ENCODE measurements at places on chromosomes 12 and 14. TPM values are rescaled to one million over a fixed set of nuclear protein-coding genes. Genes with fewer than 3 reads are reported as not detected.

DNA sequence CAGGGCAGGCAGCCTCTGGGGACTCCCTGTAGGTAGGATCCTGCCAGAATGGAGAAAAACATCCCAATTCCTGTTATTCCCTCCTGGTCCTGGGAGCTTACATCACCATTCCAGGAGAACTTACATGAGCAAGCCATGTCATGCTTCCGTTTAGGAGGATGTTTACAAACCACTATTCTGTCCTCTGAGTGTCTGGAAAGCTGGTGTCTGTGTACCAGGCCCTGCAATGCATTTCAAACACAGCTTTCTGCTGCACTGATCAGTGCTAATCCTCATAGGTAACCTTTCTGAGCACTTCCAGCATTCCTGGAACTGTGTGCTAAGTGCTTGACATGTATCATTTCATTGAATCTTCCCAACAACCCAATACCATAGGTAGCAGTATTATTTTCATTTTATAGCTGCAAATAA, 19.8 kb upstream of the MAP1LC3B2 start:
- DNase-seq = no peak
- peaks cover 5% of the 10 kb centered on the region for H3K27me3 ChIP-seq
- no peaks in the 10 kb centered on the region for H3K36me3 ChIP-seq
- H3K27ac ChIP-seq = no peak overlapping the region

CIDEB gene
- 0.24 TPM for total RNA-seq

DNA sequence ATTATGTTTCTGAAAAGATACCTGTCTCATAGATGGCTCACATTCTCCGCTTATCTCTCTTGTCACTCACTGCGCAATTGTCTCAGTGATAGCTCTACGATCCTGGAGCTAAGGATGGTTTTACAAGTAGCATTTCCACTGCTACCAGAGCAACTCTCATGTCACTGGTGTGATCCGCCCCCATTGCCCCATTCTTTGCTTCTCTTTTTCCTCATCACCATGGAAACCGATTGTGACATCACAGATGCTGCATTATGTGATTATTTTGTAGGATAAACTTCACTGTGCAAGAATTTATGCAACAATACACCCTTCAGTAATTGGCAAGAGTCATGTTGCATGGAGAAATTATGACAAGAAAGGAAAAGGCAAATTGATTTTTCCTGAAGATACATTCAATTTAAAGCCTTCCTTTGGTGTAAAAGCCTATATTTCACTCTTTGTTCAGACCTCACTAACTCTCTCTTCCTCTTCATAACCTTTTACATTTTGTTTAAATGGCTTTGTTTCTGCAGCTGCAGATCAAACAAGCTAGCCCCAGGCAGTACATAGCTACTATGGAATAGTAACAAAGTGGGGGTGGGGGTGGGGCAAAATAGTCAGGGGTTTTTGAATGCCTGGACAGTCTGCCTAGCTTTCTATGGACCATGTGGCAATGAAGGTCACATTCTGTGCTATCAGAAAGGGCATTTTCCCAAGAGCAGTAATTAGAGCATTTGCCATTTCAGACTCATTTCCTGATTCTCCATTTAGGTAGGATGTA, 539.8 kb downstream of the NRXN3 start:
- no peak for DNase-seq
- no peak overlapping the region for H3K4me3 ChIP-seq
- no peak overlapping the region for H3K27ac ChIP-seq
- H3K36me3 ChIP-seq = no peaks in the 10 kb centered on the region

GRCh38 chr14:68285421-68286179, 466.0 kb downstream of the RAD51B start:
- H3K27me3 ChIP-seq = no peaks in the 10 kb centered on the region
- peaks cover 19% of the 10 kb centered on the region for H3K4me1 ChIP-seq
- H3K36me3 ChIP-seq = no peaks in the 10 kb centered on the region
- no peak overlapping the region for H3K27ac ChIP-seq

DNA sequence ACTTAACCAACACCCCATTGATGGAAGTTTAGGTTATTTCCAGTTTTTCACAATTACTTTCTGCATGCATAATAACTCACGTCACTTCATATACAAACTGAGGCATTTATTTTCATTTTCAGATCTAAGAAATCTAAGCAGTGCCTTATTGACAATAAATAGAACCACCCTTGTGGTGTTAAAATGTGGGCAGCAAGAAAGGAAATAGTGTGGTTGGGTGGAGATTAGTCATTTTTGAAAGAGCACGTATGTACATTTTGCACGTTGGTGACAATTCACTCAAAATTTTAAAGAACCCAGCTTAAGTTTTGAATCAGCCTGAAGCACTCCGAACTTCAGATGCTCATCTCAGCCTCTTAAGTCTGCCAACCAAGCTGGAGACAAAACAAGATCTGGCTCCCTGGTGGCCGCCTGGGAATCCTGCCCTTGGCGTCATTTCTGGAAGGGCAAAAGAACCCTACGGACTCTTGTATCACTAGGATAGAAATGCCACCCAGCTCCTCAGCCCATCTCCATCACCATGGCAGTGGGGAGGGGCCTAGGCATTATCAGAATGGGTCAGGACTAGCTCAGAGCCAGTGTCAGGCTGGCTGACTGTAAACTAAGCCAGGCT, 89.5 kb upstream of the BCL2L14 start:
- H3K4me1 ChIP-seq = no peaks in the 10 kb centered on the region
- DNase-seq = no peak
- H3K36me3 ChIP-seq = no peaks in the 10 kb centered on the region
- H3K4me3 ChIP-seq = no peak overlapping the region
- H3K27ac ChIP-seq = no peak overlapping the region
- H3K27me3 ChIP-seq = peaks cover 17% of the 10 kb centered on the region

CCDC177 gene
- total RNA-seq = not detected

DNA sequence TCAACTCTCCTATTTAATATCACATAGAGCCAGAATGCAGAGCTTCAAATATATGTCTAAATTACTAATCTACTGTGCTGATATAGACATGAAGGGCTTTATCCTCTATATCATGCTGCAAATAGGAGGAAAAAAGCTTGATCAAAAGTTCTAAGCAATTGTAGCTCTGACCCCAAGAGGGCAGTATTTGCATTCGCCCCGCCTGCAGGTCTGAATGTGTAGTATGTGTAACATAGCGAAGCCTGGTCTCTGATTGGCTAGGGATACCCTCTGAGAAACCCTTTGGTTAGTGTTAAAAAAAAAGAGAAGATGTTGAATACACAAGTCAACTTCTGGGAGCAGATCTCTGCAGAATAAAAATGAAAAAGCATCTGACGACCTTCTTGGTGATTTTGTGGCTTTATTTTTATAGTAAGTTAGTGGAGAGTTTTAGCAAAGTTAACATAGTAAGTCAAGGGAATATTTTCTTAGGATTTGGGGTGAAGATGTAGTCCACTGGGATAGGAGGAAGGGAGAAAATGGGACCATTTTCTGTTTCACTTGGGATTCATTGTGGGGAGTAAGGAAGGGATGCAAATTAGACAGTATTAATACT, 151.6 kb upstream of the OR4E1 start:
- H3K27ac ChIP-seq = no peak overlapping the region
- H3K27me3 ChIP-seq = no peaks in the 10 kb centered on the region
- no peak for DNase-seq
- H3K4me3 ChIP-seq = no peak overlapping the region
- peaks cover 4% of the 10 kb centered on the region for H3K36me3 ChIP-seq

CACNA2D4 gene
- 0.22 TPM for total RNA-seq

GLIPR1L2 gene
- 0.55 TPM for total RNA-seq

DNA sequence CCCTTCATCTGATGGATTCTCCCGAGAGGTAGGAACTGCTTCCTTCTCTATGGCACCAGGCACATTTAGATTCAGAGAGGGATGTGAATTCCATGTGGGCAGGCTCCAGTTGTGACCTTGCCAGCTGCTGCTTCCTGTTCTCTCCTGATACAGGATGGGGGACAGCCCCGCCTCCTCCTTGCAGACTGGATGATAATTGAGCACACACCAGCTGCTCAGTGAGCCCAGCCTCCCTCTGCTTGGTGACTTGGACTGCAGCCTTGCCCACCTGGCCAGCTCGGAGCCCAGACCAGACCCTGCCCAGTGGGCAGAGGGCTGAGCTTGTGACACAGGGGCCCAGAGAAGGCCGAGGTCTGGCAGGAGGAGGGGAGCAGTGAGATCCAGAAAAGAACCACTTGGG, 90.2 kb downstream of the CALM1 start:
- peaks cover 9% of the 10 kb centered on the region for H3K27me3 ChIP-seq
- H3K27ac ChIP-seq = no peak overlapping the region
- no peak overlapping the region for H3K4me3 ChIP-seq
- no peak for DNase-seq
- H3K4me1 ChIP-seq = peaks cover 16% of the 10 kb centered on the region

DNA sequence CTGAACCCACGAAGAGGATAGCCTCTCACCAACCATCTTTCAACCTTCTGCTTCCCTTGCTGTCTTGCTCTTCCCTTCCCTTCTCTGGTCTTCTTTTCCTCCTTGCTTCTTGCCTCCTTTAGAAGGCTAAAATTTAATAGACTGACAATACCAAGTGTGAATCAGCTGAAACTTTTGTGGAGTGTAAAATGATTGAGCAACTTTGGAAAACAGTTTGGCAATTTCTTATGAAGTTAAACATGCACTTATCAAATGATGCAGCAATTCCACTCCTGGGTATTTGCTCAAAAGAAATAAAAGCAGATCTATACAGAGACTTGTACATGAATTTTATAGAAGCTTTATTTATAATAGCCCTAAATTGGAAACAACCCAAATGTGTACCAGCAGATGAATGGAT, 3.3 kb upstream of the KRT86 start:
- H3K4me1 ChIP-seq = peaks cover 18% of the 10 kb centered on the region
- no peak for DNase-seq
- no peaks in the 10 kb centered on the region for H3K36me3 ChIP-seq
- no peak overlapping the region for H3K27ac ChIP-seq

RAB15 gene
- total RNA-seq = 3.8 TPM

KLRK1 gene
- not detected for total RNA-seq

- H3K4me1 ChIP-seq = peaks cover 10% of the 10 kb centered on the region
- no peak for DNase-seq
- H3K27me3 ChIP-seq = peaks cover 39% of the 10 kb centered on the region
These were observed at the start of gene CABP1 for GRCh38 chr12:120639771-120640721. TSS of gene CABP1 (plus strand) at chr12:120640626. CDS start at chr12:120640686, 60 bp downstream.

GRCh38 chr12:42669553-42669952, 80.0 kb upstream of the PRICKLE1 start:
- DNase-seq = no peak
- H3K36me3 ChIP-seq = no peaks in the 10 kb centered on the region

GARIN6 gene
- not detected for total RNA-seq

DNA sequence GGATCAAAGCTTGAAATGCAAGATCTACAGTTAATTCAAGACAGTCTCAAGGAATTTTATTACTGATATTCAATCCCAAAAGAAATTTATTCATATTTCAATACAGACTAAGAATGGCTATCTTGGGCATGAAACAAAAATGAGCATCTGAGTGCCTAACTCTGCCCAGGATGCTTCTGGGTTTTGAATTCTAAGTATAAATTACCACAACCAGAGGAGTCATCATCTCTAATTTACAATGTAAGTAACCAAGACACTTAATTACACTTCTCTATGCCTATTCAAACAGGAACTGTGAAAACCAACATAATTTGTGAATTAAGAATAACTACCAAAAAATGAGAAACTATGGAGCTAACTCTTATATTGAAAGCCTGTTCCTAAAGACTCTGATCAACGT, 14.1 kb downstream of the OSBPL8 start:
- H3K27ac ChIP-seq = no peak overlapping the region
- peaks cover 47% of the 10 kb centered on the region for H3K4me1 ChIP-seq
- H3K4me3 ChIP-seq = no peak overlapping the region
- no peak for DNase-seq
- no peaks in the 10 kb centered on the region for H3K36me3 ChIP-seq

DNA sequence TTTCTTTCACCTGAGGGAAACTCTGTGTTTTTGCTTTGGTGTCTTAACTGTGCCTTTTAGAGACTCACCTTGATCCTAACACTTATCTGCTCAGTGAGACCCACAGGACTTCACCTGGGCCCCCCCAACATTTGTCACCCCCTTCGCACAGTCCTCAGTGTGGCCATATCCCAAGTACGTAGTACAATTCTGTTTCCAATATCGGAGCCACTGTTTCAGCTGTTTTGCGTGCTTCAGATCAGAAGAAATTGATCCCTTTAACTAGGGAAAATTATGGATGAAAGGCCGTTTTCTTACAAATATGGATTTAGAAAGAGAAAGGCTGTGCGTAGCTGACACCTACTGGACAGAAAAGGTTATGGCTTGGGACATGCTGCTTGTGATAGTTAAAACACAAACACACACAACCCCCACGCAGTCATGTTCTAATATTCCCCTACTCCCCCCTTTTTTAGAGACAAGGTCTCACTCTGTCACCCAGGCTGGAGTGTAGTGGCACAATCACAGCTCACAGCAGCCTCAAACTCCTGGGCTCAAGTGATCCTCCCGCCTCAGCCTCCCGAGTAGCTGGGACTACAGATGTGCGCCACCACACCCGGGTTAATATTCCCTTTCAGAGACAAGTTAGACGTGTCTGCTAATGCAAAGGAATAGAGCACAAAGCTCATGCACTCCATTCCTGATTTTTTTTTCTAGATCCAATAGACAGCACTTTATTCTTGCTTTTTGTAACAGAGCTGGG, 3.6 kb upstream of the SLC7A8 start:
- DNase-seq = peak; percentile 62
- H3K4me1 ChIP-seq = peaks cover 9% of the 10 kb centered on the region
- H3K27me3 ChIP-seq = peaks cover 8% of the 10 kb centered on the region
- H3K36me3 ChIP-seq = no peaks in the 10 kb centered on the region
- H3K27ac ChIP-seq = no peak overlapping the region

- H3K4me3 ChIP-seq = peak overlapping the region; percentile 32
- peaks cover 59% of the 10 kb centered on the region for H3K36me3 ChIP-seq
- peak overlapping the region; percentile 67 for H3K27ac ChIP-seq
- H3K4me1 ChIP-seq = peaks cover 39% of the 10 kb centered on the region
- peak; percentile 43 for DNase-seq
- peaks cover 3% of the 10 kb centered on the region for H3K27me3 ChIP-seq
These were observed 53.4 kb downstream of the ELK3 start for GRCh38 chr12:96247563-96247962.

DNA sequence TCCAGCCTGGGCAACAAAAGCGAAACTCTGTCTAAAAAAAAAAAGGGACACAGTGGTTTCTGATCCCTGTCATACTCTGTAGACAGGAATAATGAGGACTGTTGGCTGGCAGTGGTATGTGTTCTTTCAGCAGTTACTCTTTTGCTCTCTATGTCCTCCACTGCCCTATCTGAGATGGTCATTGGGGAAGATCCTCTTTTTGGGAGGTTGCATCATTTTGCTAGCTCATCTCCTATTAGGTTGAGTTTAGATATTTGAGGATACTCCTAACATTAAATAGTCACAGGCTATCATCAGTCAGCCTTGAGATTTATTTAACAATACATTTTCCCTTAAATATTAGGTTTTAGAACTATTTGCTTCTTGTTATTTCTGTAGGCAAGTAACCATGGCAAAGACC, 5.9 kb upstream of the CCDC91 start:
- H3K27ac ChIP-seq = no peak overlapping the region
- H3K4me3 ChIP-seq = no peak overlapping the region
- DNase-seq = no peak
- peaks cover 5% of the 10 kb centered on the region for H3K27me3 ChIP-seq

TEX22 gene
- total RNA-seq = 0.85 TPM

LIN7A gene
- total RNA-seq = 16.0 TPM

SIX1 gene
- total RNA-seq = 5.4 TPM

GRCh38 chr12:68377881-68378280, 45.7 kb upstream of the MDM1 start:
- no peaks in the 10 kb centered on the region for H3K36me3 ChIP-seq
- H3K4me3 ChIP-seq = no peak overlapping the region
- no peaks in the 10 kb centered on the region for H3K27me3 ChIP-seq

Measured in HFFc6 (cell line).